Smooth muscle cell of the brain vasculature (primary cell): ENCODE measurements at places on chromosomes 6 and 20.

- DNase-seq, result no peak
These were observed 60.9 kb downstream of the IRF4 start for GRCh38 chr6:452301-453067.

- DNase-seq, result no peak
These were observed 19.8 kb upstream of the MAP1LC3A start for GRCh38 chr20:34538671-34539123.

DNA sequence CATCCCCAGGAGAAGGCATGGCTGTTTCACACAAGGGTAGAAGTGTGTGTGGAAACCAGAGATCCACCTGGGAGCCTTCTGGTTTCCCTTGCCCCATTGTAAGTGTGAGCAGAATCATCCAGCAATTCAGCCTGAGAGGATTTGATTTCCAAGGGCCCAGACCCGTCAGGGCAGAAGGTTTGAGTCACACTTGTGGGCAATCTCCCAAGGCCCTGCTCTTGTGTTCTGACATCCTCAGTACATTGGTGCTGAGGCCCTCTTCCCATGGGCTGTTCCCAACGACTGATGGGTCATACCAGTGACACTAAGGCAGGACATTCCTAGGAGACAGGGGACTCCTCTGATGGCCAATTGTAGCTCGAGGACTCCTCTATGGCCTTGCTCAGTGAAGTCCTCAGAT lies 58.2 kb upstream of the POLR1H start:
- no peak for DNase-seq

DNA sequence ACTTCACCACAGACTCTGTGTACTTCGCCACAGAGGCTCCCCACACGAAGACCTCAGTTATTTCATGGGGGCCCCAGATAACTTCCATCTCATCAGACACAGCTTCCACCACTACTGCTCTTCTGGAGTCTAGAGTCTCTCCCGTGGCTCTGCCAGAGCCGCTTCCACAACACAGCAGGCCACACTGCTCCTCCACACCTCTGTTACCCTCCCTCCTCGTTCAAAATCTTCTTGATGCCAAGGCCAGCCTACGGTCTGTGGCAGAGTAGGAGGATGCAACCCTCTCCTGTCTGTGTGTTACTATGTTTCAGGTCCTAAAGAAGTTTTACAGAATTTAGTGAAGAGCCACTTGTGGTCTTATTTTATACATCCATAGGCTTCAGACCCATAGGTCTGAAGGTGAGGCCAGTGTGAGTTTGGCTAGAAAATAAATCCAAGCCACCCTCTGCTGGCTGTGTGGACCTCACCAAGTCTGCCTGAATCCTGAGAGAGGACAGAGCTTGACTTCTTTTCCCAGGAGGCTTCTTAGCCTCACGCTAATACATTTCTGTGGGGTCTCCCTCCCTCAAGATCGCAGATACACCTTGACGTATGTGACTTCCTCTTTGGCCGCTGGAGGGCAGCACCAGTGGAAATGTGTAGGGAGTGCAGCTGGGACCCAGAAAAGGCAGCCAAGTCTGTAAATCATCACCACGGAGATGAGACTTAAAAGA lies 197.7 kb downstream of the FAXC start:
- no peak for DNase-seq

DNA sequence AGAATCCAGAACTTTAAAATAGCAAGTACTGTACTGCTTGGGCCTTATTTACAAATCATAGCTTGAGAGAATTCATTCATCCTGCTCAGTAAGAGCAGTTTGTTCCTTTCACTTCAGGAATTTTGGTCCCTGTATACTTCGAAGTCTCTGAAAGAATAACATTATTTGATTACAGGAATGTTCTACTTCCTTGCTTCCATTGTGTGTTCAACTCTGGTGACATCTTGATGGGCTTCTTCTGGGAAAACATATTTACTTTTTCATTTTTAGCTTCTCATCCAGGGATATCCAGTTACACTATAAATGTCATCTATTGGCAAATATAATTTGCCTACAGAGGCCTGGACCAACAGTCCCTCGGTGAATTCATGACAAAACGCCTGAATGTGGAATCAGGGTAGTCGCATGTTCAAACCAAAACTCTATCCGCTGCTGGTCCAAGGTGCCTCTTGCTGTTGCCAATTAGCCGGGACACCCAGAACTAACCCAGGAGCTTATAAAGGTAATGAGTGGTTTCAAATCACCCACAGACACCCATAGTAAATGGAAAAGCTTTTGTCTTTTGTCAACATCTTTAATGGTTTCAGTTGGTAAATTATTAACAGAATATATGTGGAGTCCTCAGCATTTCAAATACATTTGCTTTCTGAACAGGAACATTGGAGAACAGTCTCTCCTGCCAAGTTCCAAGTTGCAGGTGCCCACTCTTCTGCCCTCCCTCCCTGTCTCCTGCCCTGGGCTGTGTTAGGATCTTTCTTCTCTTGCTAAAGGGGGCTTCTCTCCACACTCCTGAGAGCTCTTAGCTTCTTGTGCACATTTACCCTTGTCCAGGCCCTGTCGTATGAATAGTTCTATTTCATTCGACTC lies 162.5 kb upstream of the CITED2 start:
- DNase-seq, result no peak

GRCh38 chr20:36893801-36894200 lies 17.9 kb downstream of the TLDC2 start:
- no peak for DNase-seq

DNA sequence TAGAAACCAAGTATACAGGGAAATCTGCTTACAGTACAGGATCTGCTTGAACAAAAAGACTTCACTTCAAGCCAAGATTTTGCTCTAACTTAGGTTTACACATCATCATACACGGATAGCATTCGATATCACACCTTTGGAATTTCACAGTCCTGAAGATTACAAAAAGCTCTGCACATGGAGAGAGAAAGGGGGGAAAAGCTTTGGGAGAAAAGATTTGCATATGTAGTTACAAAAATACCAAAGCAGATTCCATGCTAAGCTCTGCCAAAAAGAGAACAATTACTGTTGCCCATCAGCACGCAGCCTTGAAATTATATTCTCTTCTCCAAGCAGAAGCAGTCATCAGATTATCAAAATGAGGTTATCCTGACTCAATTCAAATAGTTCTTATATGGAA lies 62.0 kb downstream of the HIVEP2 start:
- DNase-seq, result no peak

DNA sequence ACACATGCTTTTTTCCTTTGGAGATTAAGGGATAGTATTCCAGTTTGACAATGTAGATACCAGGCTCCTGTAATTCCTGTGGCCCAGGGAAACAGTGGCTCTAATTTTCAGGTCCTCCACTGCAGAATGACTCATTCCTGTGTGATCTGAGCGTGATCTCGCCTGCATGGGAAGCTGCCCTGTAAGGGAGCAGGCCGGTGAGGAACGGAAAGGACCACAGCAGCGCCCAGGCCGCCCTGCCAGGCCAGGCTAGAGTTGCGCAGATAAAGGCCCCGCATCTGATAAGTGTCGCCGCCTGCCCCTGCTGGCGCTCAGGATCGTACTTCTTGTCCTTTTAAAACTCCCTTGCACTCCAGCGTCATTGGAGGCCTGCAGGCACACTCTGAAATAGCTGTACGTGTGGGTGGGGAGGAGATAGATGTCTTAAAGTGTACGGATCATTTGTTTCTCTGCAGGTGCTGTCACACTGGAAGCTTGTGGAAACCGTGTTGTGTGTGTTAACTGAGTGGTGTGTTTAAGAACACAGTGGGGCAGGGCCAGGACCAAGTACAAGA lies 60.7 kb downstream of the SYNJ2 start:
- DNase-seq, result no peak

DNA sequence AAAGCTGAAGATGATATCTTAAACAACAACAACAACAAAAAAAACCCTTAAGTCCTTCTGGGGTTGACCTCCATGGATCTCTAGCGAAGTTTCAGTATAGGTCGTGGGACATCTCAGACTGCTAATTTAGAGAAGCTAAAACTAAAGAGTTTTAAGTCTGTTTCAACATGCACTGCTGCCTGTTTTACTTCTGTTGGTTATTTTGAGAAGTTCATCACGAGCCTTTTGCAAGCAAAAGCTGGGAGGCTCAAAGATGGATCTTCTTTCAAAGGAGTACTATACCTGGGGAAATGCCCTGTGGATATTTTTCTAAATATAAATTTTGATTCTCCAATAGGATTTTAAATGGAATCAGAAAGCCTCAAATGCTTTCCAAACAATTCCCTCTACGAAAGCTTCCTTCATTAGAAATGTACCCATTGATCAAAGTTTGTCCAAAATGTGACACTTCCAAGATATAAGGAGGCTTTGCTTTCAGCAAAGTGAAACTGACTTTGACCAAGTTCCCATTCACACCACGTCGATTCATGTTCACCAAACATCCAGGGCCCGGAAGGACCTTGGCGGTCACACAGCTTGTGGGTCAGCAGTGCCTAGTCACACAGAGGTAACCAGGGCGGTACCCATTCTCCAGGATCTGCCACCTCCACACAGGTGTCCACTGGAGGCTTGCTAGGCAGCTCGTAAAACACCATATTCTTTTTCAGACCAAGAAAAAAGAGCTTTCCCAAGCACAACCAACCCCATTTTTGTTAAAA lies 94.7 kb upstream of the QKI start:
- no peak for DNase-seq

DNA sequence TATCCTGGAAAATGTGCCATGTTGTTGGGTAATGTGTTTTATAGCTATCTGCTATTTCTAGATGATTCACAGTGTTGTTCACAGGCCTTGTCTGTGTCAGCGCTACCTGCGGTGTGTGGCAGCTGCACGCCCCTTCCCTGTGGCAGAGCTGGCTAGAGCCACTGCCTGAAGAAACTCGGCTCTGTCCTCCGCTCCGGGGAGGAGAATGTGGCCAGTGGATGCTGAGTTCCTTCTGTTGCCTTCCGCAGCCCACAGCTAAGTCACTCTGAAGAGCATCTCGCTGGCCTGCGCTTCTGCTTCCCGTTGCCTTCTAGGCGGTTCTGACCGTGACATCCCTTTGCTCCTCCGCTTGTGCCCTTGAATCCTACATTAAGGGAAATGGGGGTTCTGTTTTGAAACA lies 135.1 kb downstream of the PLG start:
- DNase-seq, result no peak

DNA sequence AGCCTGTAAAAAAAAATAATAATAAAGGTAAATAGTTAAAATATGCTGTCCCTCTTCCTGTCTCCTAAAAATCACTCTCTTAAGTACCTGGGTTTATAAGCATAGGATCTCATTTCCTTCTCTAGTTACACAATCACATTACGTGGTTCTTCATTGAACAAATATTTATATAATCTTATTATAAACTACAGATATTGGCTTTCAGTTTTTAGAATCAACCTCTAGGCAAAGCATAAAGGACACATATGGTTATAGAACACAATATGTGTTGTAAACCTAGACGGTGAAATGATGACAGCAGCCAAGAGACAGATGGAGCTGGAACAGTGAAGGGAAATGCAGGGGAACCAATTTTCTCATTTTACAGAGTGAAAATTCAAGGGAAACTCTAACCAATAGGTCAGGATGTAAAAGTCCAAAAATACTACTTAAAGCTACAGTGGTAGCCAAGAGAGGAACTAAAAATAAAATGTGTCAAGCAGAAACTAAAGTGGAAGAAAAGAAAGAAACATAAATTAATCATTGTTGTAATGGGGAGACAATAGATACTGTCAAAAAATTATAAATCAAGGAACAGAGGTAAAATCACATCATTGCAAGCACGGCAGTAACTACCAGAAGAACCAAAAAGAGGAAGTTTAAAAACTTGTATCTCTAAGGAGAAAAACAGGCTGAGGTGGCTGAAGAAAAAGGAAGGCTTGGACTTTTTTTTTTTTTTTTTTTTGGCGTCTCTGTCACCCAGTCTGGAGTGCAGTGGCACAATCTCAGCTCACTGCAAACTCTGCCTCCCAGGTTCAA lies 82.8 kb upstream of the CDYL start:
- no peak for DNase-seq

DNA sequence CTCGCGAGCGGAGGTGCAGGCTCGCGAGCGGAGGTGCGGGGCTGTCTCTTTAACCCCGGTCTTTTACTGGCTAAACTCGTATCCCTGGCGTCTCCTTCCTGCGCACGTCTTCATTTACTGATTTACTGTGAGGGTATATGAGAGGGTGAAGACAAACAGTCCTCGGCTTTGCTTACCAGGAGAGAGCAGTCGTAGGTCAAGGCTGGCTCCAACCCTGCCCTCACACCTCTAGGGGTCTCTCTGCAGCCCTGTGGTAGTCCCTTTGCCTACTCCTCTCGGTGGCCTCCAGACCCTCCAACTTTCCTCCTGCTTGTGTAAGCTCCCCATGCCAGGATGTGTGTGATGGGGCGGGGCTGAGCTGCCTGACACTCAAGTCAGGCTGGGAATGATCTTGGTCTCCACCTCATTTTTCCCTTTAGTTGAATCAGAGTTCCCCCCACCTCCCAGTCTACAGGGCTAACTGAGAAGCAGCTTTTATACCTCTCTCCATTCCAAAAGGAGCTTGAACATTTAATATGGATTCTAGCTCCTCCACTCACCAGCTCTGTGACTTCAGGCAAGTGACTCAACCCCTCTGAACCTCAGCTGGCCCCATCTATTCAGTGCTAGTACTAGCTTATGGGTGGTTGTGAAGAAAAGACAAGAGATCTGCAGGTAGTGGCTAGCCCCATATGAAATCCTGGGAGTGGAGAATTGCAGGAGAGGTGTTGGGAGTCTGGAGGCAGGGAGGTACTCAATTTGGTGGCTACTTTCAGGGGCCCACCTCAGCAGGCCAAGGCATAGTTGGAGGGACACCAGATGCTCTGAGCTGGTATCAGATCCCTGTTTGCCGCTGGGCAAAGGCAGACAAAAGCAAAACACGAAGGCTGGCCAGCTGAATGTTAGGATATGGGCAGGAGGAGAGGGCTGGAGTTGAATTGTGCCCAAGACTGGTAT lies 902 bp downstream of the SLC29A1 start:
- DNase-seq, result no peak

- DNase-seq, result no peak
These were observed 29.1 kb upstream of the PKIG start for GRCh38 chr20:44552950-44553908.

GRCh38 chr6:134873500-134874388 lies 76.2 kb downstream of the ALDH8A1 start:
- no peak for DNase-seq

- no peak for DNase-seq
These were observed 6.6 kb upstream of the ANKRD60 start for GRCh38 chr20:58235010-58235409.
